Nucleus accumbens (tissue), 56 donors: ENCODE measurements at places on chromosomes 7 and 10.

GRCh38 chr7:20216406-20217036 lies 663 bp downstream of the MACC1 start:
- DNase-seq: no peak

GRCh38 chr7:5463031-5463430 lies 39.4 kb upstream of the TNRC18 start:
- DNase-seq: no peak

DNA sequence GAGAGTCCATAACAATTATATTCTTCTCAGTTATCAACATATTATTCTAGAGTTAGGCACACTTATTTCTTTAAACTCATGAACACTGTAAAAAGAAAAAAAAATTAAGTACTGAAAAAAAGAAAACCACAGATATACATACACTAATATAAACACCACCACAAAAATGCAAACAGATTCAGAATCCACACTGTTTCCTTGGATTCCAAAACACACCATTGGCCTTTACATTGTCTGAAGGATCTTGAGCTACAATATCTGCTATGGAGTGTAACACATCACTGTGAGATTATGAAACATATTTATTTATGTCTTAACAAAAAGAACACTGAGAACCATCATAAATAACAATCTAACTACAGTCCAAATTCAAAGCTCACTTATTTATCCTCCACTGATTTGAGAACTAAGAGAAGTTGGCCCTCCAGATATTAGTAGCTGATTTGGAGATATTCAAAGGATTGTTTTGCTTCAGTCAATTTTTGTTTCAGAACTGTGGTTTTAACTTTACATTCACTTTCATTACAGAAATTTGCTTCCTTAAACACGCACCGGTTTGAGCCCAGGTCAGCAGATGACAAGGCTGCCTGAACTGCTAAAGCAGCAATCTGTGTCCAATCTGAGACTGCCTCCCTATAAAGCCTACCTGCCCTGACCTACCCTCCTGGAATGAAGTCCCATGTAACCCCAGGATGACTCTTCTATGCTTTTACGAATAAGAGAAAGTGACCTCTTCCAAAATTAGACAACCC lies 47.0 kb upstream of the CDK1 start:
- no peak for DNase-seq

DNA sequence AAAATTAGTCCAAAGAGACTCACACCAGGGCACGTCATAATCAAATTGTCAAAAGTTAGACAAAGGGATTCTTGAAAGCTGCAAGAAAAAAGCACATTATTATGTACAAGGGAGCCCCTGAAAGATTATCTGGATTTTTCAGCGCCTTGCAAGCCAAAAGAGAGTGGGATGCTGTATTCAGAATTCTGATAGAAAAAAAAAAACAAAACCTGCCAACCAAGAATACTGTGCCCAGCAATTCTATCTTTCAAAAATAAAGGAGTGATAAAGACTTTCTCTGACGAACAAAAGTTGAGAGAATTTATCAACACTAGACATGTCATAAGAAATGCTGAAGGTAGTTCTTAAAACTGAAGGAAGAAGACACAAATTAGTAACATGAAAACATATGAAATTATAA lies 240.2 kb downstream of the SNX13 start:
- no peak for DNase-seq
